Smooth muscle cell of the pulmonary artery (primary cell): ENCODE measurements at places on chromosomes 2 and 18. TPM values are rescaled to one million over a fixed set of nuclear protein-coding genes. Genes with fewer than 3 reads are reported as not detected.

MBD1 gene
- 56.7 and 65.5 TPM in 2 replicates for total RNA-seq

RETSAT gene
- total RNA-seq: 44.8 and 48.1 TPM in 2 replicates

SLC19A3 gene
- total RNA-seq: 0.36 and 0.78 TPM in 2 replicates

MDH1B gene
- 0.33 and 0.72 TPM in 2 replicates for total RNA-seq

PLCD4 gene
- total RNA-seq: 2.0 and 2.5 TPM in 2 replicates

CDH7 gene
- not detected in 2 replicates for total RNA-seq

TMEM37 gene
- total RNA-seq: 0.10 TPM in 1 of 2 replicates, not detected in the other

GAL3ST2 gene
- total RNA-seq: 0.33 and 0.46 TPM in 2 replicates

KCNIP3 gene
- total RNA-seq: 0.65 and 2.0 TPM in 2 replicates

VWA3B gene
- not detected in 2 replicates for total RNA-seq

RSAD2 gene
- 0.20 and 0.33 TPM in 2 replicates for total RNA-seq

MBD2 gene
- total RNA-seq: 23.4 and 30.3 TPM in 2 replicates

TRIB2 gene
- 68.5 and 109 TPM in 2 replicates for total RNA-seq

LRRTM1 gene
- not detected in 2 replicates for total RNA-seq

KIAA2012 gene
- not detected in 2 replicates for total RNA-seq

ZNF142 gene
- 9.1 and 15.4 TPM in 2 replicates for total RNA-seq

NOL4 gene
- total RNA-seq: not detected in 2 replicates

TMEM247 gene
- not detected in 2 replicates for total RNA-seq

TUBA4B gene
- not detected in 2 replicates for total RNA-seq

UCN gene
- 0.85 and 1.2 TPM in 2 replicates for total RNA-seq

ABCG8 gene
- not detected in 2 replicates for total RNA-seq

UGT1A9 gene
- total RNA-seq: not detected in 2 replicates

HAAO gene
- 0.85 TPM in 1 of 2 replicates, not detected in the other for total RNA-seq

FEV gene
- not detected in 2 replicates for total RNA-seq

RTP5 gene
- total RNA-seq: not detected in 2 replicates

MYO5B gene
- under 0.01 and 0.07 TPM in 2 replicates for total RNA-seq

ZNF385B gene
- not detected in 2 replicates for total RNA-seq

ERFE gene
- 0.56 and 4.8 TPM in 2 replicates for total RNA-seq

DCDC2C gene
- not detected in 2 replicates for total RNA-seq

ALPI gene
- not detected in 2 replicates for total RNA-seq

NDUFS1 gene
- 118 and 126 TPM in 2 replicates for total RNA-seq

KLHL30 gene
- 5.2 and 11.7 TPM in 2 replicates for total RNA-seq

DSG2 gene
- total RNA-seq: 3.8 and 5.2 TPM in 2 replicates

SPP2 gene
- not detected in 2 replicates for total RNA-seq
